ENCODE measurements at places on chromosomes 2 and 18. TPM values are rescaled to one million over a fixed set of nuclear protein-coding genes. Genes with fewer than 3 reads are reported as not detected.
A peak's percentile ranks its signal among the peaks of the same experiment; 100 is the strongest.

GRCh38 chr2:72133721-72134407 is 13.8 kb downstream of the CYP26B1 start:
- DNase-seq: no peak

GRCh38 chr2:208033701-208034502 is 8.6 kb upstream of the PLEKHM3 start:
- DNase-seq: peak; percentile 82

PXDN gene
- total RNA-seq: 216 TPM

GRCh38 chr2:183037074-183037552 is 1.1 kb downstream of the NCKAP1 start:
- no peak for DNase-seq

DNA sequence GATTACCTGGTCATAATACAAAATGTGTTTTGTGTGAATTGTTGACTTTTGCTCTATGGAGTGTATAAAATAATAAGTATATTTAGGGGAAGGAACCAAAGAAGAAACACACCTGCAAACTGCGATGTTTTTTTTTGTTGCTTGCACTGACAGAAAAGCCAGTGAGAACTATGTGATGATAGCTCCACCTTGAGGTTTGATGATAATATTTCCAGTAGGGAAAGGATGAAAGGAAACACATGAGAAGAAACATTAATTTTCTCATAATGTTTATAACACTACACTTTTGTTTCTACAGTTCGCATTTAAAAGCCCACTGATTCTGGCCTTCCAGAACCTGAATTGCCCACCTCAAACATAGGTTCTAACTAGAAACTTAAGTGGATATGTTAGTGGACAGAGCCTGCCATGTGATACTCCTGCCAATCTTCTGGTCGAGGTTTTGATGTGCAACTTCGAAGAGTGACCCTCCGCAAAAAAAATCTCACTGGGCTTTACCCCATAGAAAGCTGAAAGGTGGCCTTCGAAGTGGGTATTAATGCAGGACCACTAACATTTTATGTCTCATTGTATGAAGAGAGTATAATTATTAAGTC is 476.4 kb upstream of the SPHKAP start:
- DNase-seq: peak; percentile 62

Data from GM23338 (cell line).